Stimulated activated CD4-positive, alpha-beta T cell treated with anti-CD3 and anti-CD28 coated beads, Interleukin-15, amount 100 ng/mL, for 1 hour (primary cell): ENCODE measurements at places on chromosomes 5 and 9.

- no peak for DNase-seq
These were observed 174.4 kb downstream of the MARCHF11 start for GRCh38 chr5:16005225-16005624.

DNA sequence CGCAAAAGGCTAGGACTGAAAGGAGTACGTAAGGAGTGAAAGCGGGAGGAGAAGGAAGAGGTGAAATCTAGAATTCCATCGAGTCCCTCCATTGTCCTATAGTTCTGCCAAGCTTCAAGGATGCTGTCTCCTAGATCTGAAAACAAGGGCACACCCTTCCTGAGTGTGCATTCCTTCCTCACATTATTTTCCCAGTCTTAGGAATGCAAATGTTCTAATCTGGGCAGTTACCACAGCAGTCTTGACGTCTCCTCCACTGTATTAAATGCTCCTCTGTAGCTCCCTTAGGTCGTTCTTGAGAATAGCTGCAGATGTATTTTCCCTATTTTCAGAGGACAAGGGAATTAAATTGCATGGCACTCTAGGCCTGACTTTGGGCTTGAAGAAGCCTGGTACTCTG is 127.6 kb downstream of the SLIT3 start:
- no peak for DNase-seq

DNA sequence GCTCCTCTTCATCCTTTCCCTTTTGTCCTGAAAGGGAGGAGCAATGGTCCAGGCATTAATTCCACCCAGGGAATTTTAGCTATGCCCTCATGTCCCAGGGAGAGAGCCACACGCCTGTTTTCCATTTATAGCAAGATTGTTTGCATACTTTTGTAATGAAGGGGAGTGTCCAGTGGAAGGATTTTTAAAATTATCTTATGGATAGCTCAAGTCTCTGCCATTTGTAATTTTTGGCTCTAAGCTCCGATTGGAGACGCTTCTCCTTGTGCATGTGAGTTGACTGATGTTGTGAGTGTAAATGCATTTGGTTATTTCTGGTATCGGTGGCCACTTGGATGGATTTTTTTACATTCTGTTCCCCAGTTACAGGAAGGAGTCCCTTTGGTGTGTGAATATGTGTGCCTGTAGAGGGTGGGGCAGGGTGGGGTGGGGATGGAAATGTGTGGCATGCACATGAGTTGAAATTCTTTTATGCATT is 7.2 kb upstream of the RPL26L1 start:
- DNase-seq = no peak

DNA sequence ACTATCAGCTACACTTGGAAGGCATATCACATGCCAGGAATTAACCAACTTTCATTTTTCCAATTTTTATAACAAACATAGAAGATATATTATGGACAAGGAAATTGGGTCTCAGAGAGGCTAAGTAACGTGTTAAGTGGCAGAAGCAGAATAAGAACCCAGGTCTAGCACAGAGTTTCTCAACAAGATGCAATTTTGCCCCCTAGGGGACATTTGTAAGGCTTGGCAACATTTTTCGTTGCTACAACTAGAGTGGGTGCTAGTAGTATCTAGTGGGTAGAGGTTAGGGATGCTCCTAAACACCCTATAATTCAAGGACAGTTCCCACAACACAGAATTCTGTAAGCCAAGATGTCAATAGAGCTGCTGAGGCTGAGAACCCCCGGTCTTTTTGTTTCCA is 180.6 kb downstream of the SNCAIP start:
- DNase-seq = no peak

DNA sequence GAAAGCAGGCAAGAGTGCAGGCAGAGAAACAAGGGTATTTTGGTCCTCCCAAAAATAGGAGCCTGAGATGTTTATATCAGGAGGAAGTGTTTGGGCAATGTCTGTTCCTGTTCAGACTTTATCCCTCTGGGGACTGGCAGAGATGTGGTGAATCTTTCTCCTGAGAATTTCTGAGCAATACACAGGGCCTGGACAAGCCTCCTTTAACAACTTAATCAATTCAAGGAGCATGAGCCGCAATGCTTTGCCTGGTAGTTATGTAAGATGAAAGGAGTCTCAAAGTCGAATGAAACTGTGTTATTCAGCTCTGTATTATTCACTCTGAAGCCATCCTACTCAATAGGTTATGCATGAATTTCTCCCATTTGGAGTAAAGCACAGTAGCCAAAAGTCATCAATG is 365.6 kb downstream of the MAN2A1 start:
- DNase-seq = no peak

DNA sequence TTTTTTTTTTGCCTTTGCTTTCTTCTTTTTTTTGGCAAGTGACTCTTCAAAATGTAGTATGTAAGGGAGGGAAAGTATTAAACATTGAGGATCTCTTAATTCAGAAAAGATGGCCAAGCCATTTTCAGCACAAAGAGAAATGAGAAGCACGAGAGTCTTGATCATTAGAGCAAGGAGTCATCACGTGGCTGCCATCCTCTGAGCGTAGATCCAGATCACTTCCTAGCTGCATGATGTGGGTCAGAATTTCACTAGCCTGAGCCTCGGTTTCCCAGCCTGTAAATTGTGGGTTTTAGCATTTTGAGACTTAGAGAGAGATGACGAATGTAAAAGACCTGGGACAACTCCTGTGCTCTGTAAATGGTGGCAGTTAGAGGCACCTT is 312.9 kb downstream of the ARHGEF28 start:
- no peak for DNase-seq

DNA sequence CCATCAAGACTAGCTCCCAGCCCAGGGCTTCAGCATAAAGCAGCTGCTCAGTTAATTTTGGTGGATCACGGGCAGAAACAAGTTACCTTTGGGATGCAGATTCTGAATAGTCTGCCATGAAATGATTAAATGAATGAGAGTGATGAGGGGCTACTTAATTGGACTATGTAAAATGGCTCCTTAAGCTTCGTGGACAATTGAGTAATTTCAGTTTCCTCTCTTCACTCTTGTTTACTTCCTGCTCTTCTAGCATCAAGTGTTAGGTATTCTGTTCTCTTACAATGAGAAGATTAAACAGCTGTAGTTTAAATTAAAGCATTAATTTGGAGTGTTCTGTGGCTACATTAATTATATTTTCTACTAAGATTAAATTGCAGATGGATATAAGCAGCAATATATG is 28.1 kb downstream of the PIK3R1 start:
- no peak for DNase-seq

DNA sequence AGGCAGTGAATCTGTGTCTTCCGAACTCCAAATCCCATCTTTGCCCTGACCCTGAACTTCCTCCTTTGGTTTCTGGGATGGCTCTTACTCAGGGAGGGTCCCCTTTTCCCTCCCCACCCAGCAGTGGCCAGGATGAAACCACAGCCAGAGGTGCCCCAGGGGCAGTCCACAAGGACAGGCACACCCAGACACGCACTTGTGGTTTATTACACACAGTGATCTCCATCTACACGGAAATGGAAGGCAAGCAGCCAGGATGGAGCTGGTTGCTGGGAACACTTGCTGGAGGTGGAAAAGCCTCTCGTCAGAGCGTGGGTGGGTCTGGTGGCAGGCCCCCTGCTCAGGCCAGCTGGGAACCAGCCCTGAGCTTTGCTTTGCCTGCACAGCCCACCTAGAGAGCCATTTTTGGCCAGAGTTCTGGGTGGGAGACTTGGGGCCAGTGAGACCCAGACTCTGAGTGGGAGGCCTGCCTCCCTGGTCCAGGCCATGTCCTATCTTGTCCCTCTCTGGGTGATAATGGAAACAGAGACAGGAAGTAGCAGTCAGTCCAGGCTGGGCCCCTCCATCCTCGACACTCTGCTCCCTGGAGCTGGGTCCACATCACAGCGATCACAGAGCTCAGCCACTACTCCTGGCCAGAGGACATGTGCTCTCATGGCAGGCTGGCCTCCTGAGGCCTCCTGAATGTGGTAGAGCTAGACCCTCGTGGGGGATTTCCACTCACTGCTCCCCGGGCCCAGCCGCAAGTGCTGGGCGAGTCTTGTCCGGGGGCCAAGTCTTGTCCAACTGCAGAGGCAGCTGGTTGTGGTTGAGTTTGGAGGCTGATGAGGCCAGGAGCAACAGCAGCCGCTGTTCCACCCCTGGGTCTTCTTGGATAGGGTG is 5.1 kb upstream of the PHYKPL start:
- DNase-seq = no peak

- DNase-seq = no peak
These were observed 21.3 kb upstream of the SERINC5 start for GRCh38 chr5:80277191-80277590.

GRCh38 chr5:53087621-53088121 is 21.9 kb downstream of the MOCS2 start:
- no peak for DNase-seq

DNA sequence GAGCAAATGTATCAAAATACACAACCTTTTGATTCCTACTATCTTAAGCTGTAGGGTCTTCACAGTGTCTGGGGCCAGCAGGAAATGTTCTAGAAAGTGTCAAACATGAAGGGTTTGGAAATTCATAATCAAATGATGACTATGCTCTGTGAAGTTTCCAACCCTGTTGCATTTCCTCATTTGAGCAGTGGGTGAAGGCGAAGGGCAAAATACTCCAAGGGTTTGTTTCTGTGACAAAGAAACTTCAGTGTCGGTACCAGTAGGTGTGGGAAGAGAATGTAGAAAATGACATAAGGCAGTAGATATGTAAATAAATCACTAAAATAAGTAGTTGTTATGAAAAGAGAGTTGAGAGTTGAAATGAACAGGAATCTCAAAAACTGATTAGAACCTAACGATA is 576 bp downstream of the ALDOB start:
- no peak for DNase-seq

GRCh38 chr5:147673266-147673665 is 109.3 kb downstream of the JAKMIP2 start:
- DNase-seq = no peak

DNA sequence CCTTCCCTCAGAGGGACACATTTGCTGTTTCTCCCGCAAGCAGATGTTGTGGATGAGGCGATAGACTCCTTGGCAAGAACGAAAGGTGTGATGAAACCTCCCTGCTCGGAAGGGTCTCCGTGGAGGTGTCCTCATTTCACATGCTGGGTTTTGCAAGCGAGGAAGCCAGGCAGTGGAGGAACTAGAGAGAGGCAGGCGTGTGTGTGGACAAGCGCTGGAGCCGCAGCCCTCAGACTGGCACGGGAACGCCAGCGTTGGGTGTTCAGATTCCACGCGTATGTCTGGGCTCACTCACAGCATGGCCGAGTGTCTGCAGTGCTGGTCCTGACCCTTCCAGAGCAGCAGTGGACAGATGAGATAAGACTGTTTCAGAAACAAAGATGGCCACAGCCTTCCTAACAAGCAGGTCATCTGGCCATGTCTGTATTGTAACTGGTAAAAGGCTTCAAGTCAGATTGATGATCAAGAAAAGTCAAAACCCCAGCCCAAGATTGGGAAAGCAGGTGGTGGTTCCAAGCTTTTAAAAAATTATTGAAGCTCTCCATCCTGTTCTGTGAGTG is 35.0 kb upstream of the NCS1 start:
- no peak for DNase-seq

DNA sequence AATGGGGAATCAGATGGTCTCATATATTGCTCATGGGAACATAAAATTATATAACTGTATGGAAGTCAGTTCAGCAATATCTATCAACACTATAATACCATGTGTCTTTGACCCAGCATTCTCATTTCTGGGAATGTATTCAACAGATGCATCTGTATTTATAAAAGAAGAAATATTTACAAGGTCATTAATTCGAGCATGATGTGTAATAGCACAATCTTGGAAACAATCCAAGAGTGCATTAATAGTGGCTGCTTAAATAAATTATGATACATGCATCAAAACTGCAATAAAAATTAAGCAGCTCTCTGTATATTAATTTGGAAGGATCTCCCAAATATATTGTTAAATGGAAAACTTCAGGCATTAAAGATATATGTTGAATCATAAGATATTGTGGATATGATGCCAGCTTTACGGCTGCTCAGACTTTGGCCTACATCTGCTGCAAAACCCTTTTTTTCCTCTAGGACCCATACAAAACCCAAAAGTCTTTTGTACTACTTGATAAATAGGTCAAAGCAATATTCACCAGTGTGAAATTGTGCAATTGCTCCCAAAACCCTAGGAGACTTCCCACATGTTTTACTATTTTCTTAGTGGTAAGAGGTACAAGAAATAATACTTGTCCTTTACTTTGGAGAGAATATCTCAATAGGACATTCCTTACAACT is 45.3 kb upstream of the ISOC1 start:
- DNase-seq = no peak

- DNase-seq = no peak
These were observed 293.9 kb downstream of the ZSWIM6 start for GRCh38 chr5:61625681-61626621.
